ENCODE measurements at places on chromosomes 11 and 22.

- no peak for DNase-seq
- H3K27me3 ChIP-seq = no peaks in the 10 kb centered on the region
- no peaks in the 10 kb centered on the region for H3K36me3 ChIP-seq
Measured at GRCh38 chr22:40385036-40385782, 14.8 kb downstream of the SGSM3 start.

DNA sequence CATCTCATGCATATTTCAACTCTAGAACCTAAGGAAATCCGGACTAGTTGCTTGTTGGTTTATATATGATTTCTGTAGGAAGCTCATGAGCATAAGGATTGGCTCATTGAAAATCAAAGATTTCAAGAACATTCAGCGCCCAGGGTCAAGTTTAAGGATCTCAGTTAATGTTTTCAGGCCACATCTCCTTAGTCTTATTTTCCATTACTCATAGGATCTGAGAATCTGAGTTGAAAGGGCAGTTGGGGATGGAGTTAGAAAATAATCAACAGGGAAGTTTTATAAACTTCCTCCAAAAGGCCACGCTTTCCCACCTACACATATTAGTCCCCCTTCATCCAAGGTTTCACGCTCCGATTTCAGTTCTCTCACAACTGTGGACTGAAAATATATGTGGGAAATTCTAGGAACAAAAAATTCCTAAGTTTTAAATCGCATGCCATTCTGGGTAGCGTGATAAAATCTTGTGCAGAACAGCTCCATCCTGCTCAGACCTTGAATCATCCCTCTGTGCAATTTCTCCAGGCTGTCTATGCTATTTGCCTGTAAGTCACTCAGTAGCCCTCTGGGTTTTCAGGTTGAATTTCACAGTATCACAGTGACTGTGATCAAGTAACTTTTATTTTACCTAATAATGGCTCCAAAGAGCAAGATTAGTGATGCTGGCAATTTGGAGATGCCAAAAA lies 160.2 kb downstream of the KIRREL3 start:
- H3K4me1 ChIP-seq = no peaks in the 10 kb centered on the region
- no peak overlapping the region for H3K4me3 ChIP-seq
- no peak overlapping the region for H3K27ac ChIP-seq
- H3K27me3 ChIP-seq = no peaks in the 10 kb centered on the region
- H3K36me3 ChIP-seq = no peaks in the 10 kb centered on the region

- H3K4me3 ChIP-seq = no peak overlapping the region
- H3K27me3 ChIP-seq = no peaks in the 10 kb centered on the region
- no peaks in the 10 kb centered on the region for H3K36me3 ChIP-seq
- no peaks in the 10 kb centered on the region for H3K4me1 ChIP-seq
- no peak for DNase-seq
- H3K27ac ChIP-seq = no peak overlapping the region
Measured at GRCh38 chr11:10588904-10589303, 20.4 kb upstream of the LYVE1 start.

GRCh38 chr11:16942911-16943310 lies 71.3 kb downstream of the PLEKHA7 start:
- H3K4me1 ChIP-seq = peaks cover 5% of the 10 kb centered on the region
- H3K27me3 ChIP-seq = no peaks in the 10 kb centered on the region
- DNase-seq = no peak
- H3K4me3 ChIP-seq = no peak overlapping the region
- H3K27ac ChIP-seq = no peak overlapping the region
- no peaks in the 10 kb centered on the region for H3K36me3 ChIP-seq

- H3K27ac ChIP-seq = no peak overlapping the region
- no peak for DNase-seq
- H3K4me3 ChIP-seq = no peak overlapping the region
- 0 out of 2 replicates have a peak, but pooled peaks cover 1% of the 10 kb centered on the region for H3K4me1 ChIP-seq
Measured at GRCh38 chr11:36465449-36466163, 44.5 kb downstream of the TRAF6 start.
